ENCODE measurements at places on chromosomes 16 and 17.

GRCh38 chr16:48105456-48105855 lies 50.3 kb downstream of the ABCC12 start:
- no peak for DNase-seq

DNA sequence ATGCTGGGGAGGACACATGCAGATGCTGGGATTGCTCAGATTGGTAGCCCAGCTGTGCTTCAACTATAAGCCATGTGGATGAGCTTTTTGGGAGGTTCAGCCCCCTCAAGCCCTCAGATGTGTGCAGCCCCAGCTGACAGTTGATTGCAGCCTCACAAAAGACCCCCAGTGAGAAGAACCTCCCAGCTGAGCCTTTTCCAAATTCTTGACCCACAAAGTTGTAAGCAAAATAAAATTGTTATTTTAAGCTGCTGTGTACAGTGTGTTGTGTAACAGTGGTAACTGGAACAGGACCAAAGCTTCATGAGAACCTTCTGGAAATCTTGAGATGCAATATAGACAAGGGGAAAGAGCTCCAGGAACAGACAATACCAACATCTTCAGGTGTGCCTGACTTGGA lies 156.8 kb upstream of the IRX3 start:
- no peak for DNase-seq

- DNase-seq, result no peak
These were observed 56.7 kb downstream of the MRC2 start for GRCh38 chr17:62684179-62684578.

- DNase-seq, result no peak
These were observed 30.8 kb upstream of the MYOCD start for GRCh38 chr17:12634789-12635414.

DNA sequence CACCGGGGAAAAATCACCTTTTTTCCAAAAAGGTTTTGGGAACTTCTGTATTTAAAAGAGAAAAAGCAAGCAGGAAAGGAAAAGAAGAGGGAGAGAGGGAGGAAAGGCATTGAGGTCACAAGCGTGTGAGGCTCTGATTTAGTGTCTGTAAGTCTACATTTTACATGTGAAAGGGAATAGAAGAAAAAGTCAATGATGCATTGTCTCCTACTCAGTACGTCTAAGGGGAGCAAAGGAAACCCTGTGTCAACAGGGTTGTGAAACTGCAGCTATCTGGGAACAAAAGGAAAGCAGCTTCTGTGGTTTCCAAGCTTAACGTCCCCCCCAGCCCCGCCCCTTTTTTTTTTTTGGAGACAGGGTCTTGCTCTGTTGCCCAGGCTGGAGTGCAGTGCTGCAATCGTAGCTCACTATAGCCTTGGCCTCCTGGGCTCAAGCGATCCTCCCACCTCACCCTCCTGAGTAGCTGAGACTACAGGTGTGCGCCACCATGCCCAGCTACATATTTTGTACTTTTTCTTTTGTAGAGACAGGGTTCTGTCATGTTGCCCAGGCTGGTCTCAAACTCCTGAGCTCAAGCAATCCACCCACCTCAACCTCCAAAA lies 1.8 kb upstream of the CDC42EP4 start:
- DNase-seq, result no peak
